ENCODE measurements at places on chromosomes 16 and 17.

DNA sequence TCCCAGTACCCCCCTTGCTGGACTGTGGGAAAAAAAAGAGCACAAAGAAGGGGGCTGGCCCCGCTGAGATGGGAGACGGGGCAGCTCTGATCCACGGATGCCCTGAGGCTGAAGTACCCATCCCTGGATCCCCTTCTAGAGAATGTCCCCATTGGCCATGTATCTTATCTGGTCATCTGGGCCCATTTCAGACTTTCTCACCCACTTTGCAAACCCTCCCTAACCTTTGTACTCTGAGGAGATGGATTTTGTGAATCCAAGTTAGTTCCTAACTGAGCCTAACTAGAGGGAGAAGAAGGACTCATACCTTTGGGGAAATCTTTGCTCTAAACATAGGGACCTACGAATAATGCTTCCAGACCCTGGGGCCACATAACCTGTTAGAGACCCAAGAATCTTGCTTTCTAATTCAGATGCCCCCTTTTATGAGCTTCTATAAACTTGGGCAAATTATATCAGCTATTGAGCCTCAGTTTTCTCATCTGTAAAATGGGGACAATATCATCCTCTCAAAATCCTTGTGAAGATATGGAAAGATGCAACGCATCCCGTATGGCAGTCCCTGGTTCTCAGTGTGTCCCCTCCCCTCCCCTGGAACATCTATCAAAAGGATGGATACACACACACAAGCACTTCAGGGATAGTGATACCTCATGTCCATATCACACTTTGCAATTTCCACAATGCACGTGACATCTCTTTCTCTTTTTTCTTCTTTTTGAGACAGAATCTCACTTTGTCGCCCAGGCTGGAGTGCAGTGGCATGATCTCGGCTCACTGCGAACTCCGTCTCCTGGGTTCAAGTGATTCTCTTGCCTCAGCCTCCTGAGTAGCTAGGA, 16.8 kb upstream of the FZD2 start:
- no peak for DNase-seq

DNA sequence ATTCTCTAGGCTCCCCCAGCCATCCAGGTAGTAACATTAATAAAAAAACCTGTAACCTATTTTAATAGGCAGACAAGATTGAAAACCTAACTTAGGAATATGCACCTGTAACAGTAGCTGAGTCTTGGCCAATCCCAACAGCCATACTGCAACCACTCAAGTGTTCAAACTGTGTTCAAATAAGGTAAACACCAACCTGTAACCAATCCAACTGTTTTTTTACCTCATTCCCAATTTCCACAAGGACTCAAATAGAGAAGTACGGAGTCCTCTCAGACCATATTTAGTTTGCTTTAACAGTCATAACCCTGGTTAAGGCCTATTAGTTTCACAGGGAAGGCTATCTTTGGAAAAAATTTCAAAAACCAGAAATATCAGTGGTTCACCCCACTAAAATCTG, 40.4 kb upstream of the NOS2 start:
- no peak for DNase-seq

DNA sequence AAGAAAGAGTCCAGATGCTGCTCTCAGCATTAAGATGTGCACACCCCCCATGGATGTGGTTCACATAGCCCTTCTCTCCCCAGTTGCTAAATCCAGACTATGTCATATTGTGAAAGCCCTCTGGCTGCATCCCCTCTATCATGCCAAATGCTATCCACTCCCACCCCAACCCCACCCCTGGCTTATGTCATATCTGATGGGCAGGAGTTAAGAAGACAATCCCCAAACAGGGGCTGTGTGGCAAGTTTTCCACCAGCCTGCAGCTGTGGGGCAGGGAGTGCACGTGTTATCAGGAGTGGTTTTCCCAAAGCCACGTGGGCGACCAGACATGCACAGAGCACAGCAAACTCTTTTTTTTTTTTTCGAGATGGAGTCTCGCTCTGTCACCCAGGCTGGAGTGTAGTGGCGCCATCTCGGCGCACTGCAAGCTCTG, 10.0 kb downstream of the FAM117A start:
- DNase-seq: no peak

GRCh38 chr17:2150806-2151205, 95.9 kb downstream of the HIC1 start:
- DNase-seq: no peak

DNA sequence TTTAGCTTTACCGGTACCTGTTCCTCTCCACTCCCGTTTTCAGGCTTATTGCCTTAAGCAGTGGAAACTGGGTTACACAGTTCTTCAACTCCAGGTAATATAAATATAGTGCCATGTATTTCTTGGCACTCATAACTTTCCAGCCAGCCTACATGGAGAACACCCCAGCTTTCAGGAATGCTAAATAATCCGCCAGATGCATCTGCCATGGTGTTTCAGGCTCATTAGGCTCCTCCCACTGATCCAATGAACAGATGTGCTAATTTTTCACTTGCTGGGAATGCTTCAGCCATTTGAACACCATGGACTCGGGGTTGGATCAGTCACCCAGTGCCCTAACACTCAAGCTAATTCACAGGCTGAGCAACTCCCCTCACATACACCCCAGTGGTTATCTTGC, 4.6 kb downstream of the ANKFN1 start:
- DNase-seq: no peak

Measured in CD4-positive, alpha-beta T cell treated with Interleukin-4 for 4 hours (primary cell).